ENCODE measurements at places on chromosomes 6 and 20.

DNA sequence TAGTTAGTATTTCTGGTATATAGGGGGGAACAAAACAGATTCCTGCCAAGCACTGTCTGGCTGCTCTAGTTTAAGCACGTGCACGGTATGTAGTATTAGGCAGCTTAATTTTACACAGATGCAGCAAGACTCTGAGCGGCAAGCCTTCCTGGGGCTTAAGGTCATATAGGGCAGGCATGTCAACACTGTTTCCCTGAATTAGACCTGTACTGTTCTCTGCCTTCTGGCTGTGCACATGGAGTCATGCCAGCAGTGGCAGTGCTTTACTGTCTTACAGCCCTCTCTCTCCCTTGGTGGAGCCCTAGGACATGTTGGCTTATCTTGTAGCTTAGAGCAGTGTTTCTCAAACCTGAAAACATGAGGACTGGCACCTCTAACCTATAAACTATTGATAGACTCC is 56.6 kb downstream of the PHF20 start:
- no peak for DNase-seq

DNA sequence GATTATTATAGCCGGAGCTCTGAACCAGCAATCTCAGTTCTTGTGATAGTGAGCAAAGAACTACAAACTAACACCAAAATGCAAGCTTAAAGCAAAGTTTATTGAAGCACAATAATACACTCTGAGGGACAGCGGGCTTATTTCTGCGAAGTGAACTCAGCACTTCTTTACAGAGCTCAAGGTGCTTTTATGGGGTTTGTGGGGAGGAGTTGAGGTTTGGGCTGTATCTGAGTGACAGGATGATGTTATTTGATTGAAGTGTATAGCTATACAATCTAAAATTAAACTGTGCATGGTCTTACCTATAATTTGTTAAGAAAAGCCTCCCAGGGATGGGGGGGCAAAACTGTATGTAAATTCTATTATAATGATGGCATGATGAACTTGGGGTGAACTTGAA is 1.0 kb upstream of the HFE start:
- no peak for DNase-seq

DNA sequence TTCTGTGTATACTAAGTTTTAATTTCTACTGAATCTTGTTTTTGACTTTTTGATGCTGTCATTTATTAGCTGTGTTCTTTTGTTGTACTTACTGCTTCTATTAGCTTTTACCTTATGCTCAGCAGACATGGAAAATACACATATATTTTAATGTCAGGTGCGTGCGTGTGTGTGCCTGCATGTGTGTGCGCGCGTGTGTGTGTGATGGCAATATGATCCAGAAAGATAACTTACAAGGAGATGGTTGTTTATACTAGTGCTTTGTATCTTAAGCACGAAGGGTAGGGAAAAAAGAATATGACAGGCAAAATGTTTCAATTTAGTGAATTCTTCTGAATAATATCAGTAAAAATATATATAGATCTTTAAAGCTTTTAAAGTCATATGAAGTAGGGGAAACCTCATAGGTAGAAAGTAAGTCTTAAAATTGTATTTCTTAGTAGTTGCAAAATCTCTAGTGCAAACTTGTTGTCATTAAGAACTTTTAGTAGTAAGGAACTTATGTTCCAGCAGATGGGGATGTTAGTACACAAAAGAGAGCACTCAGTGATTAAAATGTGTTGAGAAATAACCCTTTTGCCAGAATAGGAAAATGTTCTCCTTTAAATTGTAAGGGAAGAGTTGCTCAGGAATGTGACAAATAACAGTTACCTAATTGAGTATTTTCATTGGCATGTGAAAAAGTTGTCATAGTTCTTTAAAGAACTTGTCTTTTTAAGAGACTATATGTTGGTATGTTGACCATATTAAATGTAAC is 13.2 kb downstream of the QKI start:
- no peak for DNase-seq

DNA sequence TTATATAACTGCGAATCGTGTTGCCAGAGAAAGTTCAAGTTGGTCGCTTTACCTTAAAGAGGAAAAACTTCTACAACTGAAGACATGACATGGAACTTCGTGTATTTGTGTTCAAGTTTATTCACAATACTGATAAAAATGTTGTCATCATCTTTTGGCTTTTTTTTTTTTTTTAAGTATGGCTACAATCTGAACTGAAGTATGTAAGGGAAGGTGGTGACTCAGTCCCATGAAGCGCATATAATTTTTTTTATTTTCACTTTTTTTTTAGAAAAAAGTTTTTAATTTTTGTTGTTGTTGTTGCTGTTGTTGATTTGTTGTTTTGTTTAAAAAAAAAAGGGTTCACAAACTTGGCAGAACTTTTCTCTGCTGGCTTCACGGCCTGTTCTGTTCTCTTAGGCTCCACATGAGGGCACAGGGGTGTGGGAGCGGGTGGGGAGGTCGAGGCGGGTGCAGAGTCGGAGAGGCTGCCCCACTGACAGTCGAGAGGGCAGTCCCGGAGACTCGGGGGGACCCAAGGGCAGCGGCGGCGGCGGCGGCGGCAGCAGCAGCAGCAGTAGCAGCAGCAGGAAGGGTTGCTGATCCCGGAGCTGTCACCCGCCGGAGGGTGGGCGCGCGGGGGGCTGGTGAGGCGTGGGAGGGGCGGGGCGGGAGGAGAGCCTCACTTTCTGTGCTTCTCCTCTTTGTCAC is 17.0 kb downstream of the TFAP2A start:
- no peak for DNase-seq

GRCh38 chr6:18861204-18861603 is 474.1 kb downstream of the RNF144B start:
- no peak for DNase-seq

DNA sequence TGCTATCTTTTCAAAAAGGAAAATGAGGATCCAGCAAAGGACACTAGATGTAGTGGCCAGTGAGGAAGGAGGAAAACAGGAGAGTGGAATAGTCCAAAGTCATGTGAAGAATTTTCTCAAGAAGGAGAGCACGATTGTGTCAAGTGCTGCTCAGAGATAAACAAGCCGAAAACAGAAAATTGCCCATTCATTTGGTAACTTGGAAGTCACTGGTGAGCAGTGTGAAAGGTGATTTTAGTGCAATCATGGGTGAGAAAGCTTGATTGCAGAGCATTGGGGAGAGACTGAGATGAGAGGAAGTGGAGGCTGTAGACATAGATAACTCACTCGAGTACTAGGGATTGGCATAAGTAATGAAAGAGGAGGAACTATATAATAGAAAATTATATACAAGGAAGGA is 26.0 kb upstream of the PRDM1 start:
- DNase-seq = no peak

Measured in HT1080 (cell line).